ENCODE measurements at places on chromosomes 1 and 21. TPM values are rescaled to one million over a fixed set of nuclear protein-coding genes. Genes with fewer than 3 reads are reported as not detected.

The FAM177B gene
- not detected for total RNA-seq

The MED8 gene
- 42.8 TPM for total RNA-seq

The TP73 gene
- not detected for total RNA-seq

The CACNA1S gene
- total RNA-seq = not detected

The PLXNA2 gene
- 171 TPM for total RNA-seq

The FAM167B gene
- 2.9 TPM for total RNA-seq

The ETV3L gene
- total RNA-seq = not detected

The SLFNL1 gene
- total RNA-seq = 0.57 TPM

The FUBP1 gene
- total RNA-seq = 156 TPM

The C1orf21 gene
- total RNA-seq = 17.3 TPM

The CFHR2 gene
- not detected for total RNA-seq

The ATXN7L2 gene
- total RNA-seq = 3.3 TPM

The THEMIS2 gene
- 9.8 TPM for total RNA-seq

The AMY1C gene
- total RNA-seq = not detected

The MYBPH gene
- total RNA-seq = not detected

The PTPRF gene
- total RNA-seq = 173 TPM

The SPRR2A gene
- total RNA-seq = not detected

The LINGO4 gene
- not detected for total RNA-seq

The OSCP1 gene
- 4.1 TPM for total RNA-seq

The IL10 gene
- total RNA-seq = not detected

The SLC1A7 gene
- not detected for total RNA-seq

The CSMD2 gene
- total RNA-seq = not detected

The OPN3 gene
- total RNA-seq = 12.8 TPM

The DCST2 gene
- not detected for total RNA-seq

The TNFSF4 gene
- total RNA-seq = 11.8 TPM

The BCAR3 gene
- total RNA-seq = 57.5 TPM

The PLEKHA6 gene
- total RNA-seq = 13.9 TPM

Measured in vein endothelial cell (primary cell).